ENCODE measurements at places on chromosomes 2 and 18.

DNA sequence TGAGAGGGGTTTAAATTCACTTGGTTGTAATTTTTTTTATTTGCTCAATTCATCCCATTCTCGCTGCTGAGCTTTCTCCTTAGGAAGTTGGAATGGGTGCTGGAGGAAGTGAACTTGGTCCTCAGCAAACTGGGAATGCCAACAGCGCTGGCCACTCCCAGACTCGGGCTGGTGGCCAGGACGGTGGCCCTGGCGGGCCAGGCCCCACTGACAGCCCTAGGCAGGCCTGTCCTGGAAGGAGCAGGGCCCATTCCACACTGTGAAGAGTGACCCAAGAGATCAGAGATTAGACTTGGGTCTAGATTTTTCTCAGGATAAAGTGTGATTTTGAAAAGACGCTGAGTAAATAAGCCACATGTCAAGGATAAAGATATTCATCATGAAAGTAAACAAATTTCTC, 132.7 kb downstream of the HDAC4 start:
- DNase-seq, result no peak

DNA sequence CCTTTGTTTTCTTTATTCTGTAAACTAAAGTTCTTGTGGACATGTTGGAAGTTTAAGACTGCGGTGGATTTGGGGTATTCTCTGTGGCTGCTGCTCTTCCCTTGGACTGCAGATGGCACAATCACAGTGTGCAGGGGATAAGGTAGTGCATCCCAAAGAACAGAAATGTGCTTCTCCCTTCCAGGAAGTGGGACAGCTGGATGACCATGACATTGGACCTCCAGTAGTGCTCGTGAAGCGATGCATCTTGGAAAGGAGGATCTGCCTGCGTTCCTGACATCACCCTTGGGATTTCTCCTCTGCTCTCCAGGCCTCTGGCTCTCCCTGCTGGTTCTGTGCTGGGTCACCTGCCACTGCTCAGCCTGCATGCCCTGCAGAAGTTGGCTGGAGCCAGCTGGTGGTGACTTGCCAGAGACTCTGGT, 109.9 kb downstream of the SLC4A3 start:
- DNase-seq, result no peak

GRCh38 chr2:45743531-45744396, 92.3 kb downstream of the PRKCE start:
- no peak for DNase-seq

DNA sequence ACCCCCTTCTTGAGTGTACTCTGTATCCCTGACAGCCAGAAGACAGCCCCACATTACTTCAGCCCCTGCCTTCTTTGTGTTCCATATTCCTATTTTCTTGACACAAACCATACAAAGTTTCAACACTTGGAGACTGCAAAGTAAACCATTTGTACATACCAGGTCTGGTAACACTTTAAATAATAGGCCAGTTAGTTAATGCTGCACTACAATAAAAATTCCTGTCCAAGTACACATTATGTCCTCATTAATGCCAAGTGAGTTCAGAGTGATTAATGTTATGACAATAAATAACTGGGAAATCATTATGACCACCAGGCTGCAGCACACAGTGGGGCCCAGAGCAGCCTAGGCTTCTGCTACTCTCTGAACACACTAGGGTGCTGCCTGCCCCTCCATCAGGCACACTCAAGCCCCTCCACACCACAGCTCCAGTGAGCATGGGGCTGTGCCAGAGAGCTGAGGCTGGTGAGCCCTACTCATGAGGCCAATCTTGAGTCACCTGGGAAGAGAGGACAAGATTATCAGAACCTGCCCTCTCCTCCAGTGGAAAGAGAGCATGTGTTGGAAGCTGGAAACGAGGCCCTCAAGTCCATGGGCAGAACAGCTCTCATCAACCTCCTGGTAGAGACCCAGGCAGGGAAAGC, 138.7 kb downstream of the TTC32 start:
- no peak for DNase-seq

- DNase-seq, result no peak
Observed at GRCh38 chr2:48607307-48608014, 10.2 kb upstream of the GTF2A1L start.

DNA sequence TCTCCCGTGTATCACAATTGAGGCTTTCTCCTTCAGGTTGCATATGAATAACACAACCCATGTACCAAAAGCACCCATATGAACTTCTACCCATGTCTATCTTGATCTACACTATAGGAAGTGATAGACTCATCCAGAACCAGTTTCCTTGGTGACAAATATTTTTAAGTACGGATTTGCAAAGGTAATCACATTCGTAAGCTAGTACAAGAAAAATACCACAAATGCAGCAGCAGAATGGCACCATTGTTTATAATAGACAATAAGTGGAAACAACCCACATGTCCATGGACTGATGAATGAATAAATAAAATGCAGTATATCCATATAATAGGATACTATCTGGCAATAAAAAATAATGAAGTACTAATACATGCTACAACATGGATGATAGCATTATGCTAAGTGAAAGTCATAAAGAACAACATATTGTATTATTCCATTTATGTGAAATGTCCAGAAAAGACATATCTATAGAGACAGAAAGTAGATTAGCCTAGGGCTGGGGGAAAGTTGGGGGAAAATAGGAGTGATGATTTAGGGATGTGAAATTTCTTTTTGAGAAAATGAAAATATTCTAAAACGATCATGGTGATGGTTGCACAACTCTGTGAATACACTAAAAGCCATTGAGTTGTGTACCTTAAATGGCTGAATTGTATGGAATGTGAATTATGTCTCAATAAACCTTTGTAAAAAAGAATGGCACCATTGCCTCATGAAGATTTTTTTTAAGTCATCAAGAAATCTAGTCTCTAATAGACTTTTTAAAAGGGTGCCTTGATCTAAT, 3.4 kb upstream of the CCDC88A start:
- no peak for DNase-seq

DNA sequence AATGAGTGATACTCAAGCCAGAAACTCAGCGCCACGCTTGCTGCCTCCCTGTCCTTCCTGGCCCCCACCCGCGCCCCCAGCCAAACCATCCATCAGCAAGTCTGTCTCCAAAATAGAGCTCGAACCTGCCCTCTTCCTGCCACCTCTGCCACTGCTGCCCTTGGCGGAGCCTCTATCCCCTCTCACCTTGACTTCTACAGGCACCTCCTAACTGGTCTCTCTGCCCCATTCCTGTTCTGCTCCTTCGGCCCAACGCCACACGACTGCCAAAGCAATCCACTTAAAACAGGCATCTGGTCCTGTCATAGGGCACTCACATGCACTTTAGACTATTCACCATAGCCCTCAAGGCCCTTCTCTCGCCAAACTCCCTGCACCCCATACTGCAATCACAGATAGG, 210.3 kb upstream of the SMAD2 start:
- no peak for DNase-seq

DNA sequence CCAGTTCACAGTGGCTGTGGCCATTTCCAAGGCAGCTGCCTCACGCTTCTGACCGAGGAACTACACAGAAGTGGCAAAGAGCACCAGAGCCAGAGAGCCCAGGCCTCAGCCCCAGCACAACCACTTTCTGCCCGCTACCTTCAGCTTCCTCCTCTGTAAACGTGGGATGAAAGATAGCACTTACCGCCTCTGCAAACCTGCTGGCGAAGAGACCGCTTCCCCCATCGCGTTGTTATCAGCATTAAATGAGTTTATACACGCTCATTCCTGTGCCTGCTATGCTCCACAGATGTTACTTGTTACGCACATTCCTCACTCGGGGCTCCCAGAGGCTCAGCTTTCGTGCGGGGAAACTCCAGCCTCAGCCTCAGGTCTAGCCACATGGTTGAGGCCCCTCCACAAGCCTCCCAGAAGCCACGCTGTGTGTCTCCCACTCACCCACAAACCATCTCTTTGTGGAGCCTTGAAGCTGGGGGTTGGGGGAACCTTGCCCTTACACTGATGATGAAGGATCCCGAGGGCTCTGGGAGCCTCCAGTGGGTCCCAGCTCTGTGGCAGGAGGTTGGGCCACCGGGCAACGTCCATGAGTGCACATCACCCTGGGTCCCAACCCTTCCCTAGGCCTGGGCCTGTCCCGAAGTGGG, 63.3 kb upstream of the SMAD7 start:
- no peak for DNase-seq

DNA sequence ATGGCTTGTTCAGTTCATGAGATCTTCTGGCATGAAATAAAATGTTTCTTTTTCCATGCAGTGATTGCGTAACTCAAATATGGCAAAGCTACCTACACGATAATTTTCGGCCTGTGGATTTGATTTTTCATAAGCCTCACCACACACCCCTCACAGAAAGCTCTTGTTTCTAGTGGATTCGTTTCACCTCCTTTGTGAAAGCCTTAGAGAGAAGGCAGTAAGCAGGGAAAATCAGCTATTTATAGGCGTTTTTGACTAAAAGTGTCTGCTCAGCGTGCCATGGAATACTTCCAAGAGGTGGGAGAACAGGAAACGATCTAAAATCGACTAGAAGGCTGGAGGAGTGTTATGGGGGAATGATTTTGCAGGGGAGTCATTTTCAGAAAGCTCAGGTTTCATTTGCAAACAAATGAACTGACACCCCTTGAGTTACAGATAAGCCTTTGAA, 417.9 kb downstream of the TGIF1 start:
- DNase-seq, result no peak

DNA sequence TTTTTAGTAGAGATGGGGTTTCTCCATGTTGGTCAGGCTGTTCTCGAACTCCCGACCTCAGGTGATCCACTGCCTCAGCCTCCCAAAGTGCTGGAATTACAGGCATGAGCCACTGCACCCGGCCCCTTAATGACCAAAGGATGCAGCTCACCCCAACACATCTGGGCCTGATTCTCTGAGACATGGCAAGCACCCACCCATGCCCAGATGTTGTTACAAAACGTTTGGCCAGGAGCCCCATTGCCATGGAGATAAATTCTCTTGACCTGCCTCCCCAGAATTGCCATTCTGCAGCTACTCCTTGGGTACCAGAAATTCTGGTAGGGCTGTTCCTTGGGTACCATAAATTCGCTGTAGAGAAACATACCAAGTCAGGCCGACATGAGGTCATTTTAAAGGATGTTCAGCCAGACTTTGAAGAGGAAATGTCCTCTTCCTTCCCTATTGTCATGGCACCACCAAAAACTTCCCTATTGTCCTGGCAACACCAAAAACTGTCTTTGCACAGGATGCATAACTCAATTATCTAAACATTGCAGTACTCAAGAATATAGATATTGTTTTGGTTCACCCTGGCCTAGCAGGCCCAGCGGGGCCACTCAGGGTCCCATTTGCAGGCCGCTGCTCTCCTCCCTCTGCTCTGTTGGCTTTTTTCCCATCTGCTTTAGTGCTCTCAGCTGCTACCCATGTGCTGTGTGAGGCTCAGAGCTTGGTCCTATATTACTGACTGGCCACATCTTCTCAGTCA, 160.9 kb upstream of the TTC39C start:
- no peak for DNase-seq

DNA sequence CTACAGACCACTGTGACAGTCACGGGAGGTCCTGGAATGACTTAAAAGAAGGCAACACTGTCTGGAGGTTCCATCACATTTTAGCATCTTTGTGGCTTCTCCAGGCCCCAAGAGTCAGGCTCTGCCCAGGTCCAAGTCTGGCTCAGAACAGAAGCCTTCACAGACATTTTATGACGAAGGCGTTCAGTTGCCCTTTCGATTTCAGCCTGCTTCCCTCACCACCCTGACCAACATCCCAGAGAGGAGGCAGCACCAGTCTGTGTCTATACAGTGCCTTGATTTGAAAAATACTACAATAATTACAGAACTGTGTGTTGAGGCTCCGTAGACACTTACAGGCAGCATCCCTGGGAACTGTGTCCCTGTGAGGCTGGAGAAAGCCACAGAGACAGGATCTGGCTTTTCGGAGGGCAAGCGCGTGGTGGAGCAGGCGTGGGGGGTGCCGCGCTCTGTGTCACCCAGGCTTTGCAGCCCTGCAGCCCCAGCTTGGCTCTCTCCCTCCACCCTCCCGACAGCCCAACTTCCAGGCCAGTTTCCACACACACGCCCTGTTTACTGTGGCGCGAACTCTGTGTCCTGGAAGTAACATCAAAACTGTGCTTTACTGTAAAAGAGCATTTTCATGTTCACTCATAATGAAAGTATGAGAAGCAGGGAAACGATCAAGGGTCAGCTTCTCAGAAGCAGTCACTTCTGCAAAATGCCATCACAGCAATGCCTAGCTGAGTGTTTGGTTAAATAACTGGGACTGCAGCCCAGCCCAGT, 153.5 kb upstream of the ALKAL2 start:
- DNase-seq, result no peak

GRCh38 chr2:215454519-215455246, 18.8 kb upstream of the FN1 start:
- DNase-seq, result peak; percentile 28

- no peak for DNase-seq
Observed at GRCh38 chr18:70046207-70046606, 98.5 kb upstream of the CD226 start.

- no peak for DNase-seq
Observed at GRCh38 chr2:26283606-26284005, 38.9 kb downstream of the HADHB start.

GRCh38 chr18:63817441-63818051, 42.3 kb downstream of the SERPINB7 start:
- no peak for DNase-seq

DNA sequence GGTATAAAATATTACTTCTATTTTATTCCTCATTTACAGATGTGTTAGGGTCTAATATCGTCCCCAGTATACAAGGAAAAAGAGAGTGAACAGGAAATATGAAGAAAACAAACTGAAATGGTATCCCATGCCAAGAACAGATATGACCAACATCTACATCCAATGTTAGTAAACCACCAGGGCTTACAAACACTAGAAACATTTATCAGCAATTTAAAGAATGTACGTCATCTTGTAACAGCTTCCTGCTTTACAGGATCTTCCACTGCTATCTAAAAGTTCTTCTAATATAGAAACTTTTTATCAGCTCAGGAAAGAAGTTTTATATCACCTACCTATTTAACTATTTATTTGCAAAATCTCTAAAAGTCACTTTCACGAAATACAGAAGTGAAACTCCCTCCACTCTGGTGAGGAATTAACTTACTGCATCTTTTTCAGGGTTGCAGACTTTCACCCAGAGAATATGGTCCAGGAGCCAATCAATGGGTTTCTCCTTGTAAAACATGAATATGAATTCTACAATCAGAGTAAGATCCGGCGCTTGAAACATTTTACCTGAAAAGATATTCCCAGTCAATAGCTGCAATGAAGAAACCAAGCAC, 35.2 kb downstream of the UNC50 start:
- DNase-seq, result no peak

DNA sequence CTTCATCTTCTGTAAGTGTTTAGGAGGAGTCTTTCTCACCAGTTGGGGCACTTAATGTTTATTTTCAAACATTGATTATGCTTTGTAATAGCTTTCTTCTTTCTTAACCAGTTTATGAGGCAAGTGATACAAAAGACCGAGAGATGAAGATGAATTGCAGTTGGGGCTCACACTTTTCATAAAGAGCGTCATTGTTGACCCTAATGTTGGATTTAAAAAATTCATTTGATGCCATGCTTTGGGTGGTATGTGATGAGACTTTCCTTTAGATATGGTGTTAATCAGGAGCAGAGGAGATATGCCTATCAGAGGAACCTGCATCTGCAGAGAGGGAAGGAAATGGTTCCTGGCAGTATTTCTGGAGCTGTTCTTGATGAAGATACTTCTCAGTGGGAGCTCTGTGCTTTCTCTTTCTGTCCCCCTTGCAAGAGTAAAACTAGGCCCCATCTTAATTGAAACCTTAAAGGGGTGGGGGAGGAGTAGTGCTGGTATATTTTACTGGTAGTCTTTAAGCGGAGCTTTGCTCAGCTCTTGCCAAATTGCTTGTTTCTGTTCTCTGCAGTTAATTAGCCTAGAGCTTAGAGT, 2.3 kb downstream of the EML4 start:
- DNase-seq, result no peak

Measured in NCI-H2081 (cell line).